ENCODE measurements at places on chromosomes 5 and 9.

DNA sequence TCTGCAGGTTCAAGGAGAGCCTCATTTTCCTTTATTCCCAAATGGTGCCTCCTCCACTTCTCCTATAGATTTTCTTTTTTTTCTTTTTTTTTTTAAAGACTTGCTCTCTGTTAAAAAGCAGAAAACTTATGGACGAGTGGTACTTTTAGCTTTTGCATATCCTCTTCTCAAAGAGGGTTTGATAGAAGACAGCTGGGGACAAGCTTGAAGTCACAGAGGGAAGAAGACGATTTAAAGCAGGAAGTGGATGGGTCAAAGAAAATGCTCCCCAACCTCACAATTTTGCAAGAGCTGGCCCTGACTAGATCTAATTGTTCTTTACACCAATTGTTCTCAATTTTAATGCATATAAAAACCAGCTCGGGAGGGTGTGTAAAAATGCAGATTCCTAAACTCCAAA lies 48.9 kb downstream of the APBA1 start:
- no peak for DNase-seq

GRCh38 chr5:181114844-181115778 lies 15.9 kb downstream of the OR2V1 start:
- DNase-seq, result peak; percentile 52

DNA sequence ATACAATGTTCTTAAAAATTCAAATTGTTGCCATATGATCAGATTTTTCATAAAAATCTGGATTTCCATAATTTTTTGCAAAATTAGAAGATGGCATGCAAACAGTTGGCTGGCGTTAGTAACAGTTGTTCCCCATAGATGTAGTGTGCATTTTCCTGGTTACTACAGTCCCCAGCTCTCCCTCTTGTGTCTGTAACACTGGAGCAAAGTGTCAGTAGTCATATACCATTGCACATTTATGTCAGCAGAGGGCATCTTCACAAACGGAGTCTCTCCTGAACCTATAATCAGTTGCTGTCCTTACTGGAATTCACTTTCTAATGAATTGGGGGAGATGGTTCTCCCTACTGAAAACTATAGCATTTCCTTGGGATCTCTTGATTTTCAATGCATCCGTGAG lies 44.7 kb upstream of the DMAC1 start:
- DNase-seq, result no peak

DNA sequence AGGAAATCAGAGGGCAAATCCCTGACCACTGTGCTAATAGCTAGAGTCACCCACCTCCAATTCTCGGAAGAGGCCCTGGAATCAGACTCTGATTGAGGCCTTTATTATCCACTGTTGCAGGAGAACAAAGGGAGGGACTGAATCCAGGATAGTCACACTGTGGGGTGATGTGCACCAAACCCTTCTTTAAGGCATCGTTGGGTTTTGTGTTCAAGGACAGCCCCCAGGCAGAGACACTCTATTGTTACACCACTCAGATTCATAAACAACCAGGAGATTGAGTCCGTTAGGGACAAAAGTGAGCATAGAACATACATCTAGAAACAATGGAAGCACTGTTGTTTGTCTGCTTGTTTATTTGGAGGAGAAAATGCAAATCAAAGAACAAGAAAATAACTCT lies 124.6 kb upstream of the TBCA start:
- no peak for DNase-seq

DNA sequence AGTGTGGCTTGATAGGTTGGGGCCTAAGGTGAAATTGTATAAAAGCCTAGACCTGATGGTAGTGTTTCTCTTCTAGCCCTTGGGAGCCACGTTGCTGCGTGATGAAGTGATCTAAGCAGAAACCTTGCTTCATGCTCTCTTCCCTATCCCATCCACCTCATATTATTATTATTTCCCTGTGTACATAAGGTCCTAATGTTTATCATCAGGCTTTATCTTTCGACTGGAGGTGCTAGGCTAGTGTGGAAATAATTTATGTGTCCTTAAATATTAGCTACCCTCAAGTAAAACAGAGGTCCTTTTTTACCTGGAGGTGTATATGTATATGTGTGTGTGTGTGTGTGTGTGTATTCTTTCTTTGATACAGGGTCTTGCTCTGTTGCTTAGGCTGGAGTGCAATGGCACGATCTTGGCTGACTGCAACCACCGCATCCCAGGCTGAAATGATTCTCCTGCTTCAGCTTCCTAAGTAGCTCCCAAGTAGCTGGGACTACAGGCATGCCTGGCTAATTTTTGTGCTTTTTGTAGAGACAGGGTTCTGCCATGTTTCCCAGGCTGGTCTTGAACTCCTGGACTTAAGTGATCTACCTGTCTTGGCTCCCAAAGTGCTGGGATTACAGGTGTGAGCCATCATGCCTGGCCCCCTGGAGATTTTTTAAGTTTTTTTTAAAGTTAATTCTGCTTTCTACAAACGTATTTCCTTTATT lies 3.7 kb downstream of the UGCG start:
- no peak for DNase-seq

DNA sequence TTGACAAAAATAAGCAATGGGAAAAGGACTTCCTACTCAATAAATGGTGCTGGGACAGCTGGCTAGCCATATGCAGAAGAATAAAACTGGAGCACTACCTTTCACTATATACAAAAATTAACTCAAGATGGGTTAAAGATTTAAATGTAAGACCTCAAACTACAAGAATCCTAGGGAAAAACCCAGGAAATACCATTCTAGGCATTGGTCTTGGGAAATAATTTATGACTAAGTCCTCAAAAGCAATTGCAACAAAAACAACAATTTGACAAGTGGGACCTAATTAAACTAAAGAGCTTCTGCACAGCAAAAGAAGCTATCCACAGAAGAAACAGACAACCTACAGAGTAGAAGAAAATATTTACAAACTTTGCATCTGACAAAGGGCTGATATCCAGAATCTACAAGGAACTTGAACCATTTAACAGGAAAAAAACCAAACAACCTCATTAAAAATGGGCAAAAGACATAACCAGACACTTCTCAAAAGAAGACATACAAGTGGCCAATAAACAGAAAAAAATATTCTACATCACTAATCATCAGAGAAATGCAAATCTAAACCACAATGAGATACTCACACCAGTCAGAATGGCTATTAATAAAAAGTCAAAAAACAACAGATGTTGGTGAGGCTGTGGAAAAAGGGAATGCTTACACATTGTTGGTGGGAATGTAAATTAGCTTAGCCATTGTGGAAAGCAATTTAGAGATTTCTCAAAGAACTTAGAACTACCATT lies 75.2 kb upstream of the CPEB4 start:
- DNase-seq, result no peak

DNA sequence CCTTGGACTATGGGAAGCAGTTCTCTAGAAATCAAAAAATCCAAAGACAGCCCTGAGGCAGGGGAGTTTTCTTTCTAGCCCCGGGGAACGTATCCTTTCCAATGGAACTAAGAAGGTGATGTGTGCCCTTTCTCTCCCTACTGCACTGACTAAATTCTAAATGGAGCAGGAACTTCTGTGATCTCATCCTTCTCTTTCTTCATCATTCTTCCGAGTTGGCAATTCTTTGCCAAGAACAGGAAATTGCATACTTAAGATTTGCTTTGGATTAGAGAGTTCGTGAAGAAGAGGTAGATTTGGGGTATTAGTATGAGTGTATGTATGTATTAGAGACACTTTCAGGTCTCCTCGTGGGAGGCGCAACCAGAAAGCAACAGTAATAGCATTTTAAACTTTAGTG lies 178.0 kb upstream of the PIK3R1 start:
- DNase-seq, result no peak

- DNase-seq, result no peak
Measured at GRCh38 chr5:56591081-56591480, 224.3 kb upstream of the MAP3K1 start.

GRCh38 chr5:58770136-58770535 lies 187.3 kb downstream of the RAB3C start:
- no peak for DNase-seq

DNA sequence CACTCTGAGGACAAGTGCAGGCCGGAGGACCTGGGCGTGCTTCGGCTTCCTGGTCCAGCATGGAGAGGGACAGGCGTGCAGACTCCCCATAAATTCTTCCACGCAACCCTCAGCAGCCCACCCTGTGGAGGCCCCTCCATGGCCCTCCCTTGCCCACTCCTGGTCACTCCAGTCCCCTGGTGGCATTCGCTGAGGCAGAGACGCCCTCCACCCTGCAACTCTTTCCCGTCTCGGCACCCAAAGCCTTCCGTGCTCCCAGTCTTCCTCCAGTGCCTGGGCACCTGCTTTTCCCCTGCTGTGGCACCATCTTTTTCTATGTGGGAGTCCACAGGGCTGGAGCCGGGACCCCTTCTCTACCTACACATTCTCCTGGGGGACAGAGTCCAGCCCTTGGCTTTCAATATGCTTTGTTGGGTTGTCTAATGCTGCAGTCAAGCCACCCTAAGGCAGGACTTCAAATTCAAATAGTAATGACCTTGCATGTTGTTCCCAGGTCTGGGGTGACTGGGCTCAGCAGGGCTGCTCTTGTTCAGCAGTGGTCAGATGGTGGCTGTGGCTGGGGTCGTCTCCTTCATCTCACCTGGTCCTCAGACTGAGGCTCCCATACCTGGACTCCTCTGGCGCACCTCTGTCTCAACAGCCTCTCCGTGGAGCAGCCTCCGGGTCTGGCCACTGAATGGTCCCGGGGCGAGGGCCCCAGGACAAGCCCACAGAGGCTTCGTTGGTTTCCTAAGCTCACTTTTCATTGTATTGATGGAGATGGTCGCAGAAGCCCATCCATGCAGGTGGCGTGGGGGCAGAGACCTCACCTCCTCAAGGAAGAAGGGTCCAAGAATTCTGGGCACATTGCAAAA lies 15.2 kb downstream of the MRPL36 start:
- no peak for DNase-seq

DNA sequence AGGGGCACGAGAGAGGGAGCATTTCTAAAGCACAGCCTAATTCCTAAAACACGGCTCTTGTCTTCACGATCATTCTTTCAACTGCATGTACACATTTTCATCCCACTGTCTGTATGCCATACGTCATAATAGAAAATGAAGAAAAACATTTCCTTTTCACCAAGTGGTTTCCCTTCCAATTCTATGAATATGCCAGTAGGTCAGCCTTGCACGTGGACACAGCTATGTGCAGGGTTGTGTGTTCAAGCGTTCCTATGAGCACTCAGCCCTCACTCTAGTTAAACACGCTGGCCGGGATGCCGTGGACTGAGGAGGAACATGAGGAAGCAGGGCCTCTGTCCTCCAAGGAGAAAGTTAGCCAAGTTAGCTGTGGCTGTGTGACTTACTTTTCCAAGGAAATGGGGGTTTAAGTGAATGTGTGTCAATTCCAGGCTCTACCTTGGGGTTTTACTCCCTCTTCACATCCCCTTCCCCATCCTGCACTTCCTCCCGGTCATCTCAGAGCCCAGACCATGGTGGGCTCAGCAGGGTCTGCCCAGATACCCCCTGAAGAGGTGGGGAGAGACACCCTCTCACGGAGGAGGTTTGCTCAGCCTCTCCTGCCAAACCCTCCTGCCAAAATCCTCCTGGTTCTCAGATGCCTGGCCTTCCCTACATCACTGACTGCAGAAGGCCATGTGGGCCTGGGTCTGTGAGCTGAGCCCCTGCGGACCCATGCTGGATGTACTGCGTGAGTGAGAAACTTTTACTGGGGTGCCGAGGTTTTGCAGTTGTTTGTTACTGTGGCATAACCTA lies 230.6 kb downstream of the FSTL4 start:
- DNase-seq, result peak; percentile 25

DNA sequence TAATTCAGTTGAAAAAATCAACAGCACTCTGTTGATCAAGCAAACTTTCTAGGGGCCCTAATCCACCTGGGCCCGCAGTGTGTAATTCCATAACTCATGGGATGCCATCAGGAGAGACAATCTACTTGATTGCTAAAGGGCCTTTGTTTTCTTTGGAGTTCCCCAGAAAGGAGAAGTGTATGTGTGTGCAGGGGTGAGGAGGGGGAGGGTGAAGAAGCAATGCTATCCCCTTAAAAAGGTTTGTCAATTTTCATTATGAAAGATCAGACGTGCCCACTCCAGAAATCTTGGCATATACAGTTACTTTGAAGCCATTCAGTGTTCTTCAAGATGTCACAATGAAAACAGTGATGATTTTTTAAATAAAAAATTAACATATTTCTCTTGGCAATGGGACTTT lies 6.2 kb downstream of the PARP8 start:
- no peak for DNase-seq

DNA sequence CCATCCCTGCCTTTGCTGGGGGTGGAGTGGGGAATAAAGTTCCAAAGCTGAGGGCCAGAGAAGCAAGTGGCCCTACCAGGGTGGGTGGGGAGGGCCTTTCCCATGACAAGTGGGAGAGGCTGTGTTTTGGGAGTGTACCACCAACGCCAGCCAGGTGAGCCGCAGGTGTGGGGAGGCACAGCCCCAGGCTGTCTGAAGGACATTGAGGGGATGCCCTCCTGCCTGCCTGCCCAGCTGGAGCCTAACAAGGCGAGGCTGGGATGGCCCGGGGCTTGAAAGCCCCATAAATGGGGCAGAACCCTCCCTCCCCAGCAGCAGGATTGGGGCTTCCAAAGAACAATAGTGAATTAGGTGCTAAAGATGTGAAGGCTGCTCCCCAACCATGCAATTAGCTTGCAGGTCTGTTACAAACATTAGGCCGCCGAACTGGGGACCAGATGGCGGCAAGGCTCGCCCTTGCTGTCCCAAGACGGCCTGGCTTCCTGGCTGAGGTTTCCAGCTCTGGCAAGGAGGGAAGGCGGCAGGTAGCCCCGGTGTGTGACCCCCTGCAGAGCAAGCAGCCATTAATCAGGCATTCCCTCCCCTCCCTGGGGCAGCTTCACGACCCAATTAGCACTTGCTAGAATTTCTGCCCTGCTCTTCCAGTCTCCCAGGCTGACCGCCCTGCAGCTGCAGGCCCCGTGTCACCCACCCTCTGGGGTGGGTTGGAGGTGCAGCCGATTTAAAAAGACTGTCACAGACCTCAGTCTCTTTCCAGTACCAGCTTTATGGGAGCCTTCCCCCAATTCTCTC lies 42.9 kb downstream of the FGF18 start:
- no peak for DNase-seq

GRCh38 chr9:21434202-21435014 lies 5.8 kb upstream of the IFNA1 start:
- no peak for DNase-seq

DNA sequence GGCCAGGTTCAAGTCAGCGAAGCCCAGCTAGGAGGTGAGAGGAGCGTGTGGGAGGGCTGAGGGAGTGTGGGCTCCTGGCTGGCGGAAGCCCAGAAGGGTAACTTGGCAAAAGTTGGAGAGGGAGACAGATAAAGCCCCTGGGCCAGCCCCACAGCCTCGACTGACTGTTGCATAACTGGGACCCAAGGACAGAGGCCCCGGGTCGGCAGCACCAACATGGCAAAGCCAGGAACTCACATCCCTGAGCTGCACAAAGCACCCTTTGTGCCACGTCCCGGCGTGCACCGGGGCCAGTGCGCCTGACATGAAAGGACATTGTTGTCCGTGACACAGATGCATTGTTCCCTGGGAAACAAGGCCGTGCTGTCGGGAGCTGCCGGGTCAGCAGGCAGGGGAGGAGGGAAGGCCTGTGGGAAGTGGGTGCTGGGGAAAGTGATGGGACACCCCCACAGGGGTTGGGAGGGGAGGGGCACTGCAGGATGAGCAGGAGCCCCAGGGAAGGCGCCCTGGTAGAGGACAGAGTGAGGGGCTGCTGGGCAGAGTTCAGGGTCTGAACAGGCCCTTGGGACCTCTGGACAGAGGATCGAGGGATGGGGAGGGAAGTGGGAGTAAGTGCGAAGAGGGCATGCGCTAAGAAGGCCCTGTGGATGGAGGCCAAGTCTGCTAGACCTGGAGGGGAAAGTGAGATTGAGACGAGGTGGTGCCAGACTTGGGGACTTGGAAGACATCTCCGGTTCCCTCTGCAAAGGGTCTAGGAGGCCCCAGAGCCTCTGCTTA lies 13.0 kb upstream of the DPM2 start:
- no peak for DNase-seq
